ENCODE measurements at places on chromosomes 11 and 22. TPM values are rescaled to one million over a fixed set of nuclear protein-coding genes. Genes with fewer than 3 reads are reported as not detected.

The OR6T1 gene
- not detected for total RNA-seq

The RCOR2 gene
- total RNA-seq, result 2.6 TPM

The NTM gene
- 82.7 TPM for total RNA-seq

The OR52E8 gene
- not detected for total RNA-seq

The SEPTIN3 gene
- total RNA-seq, result 0.42 TPM

The DDX6 gene
- 157 TPM for total RNA-seq

The PPP1R14B gene
- 270 TPM for total RNA-seq

The PCF11 gene
- total RNA-seq, result 66.6 TPM

The ZNF280B gene
- total RNA-seq, result 2.1 TPM

The OR52I1 gene
- not detected for total RNA-seq

The PANX2 gene
- 1.6 TPM for total RNA-seq

The P4HA3 gene
- 6.1 TPM for total RNA-seq

The CCDC87 gene
- total RNA-seq, result 0.39 TPM

The FREY1 gene
- 1.5 TPM for total RNA-seq

The PAX6 gene
- total RNA-seq, result not detected

The TTC17 gene
- 93.7 TPM for total RNA-seq

The CREB3L1 gene
- 78.6 TPM for total RNA-seq

The ABTB2 gene
- 0.89 TPM for total RNA-seq

The TMEM151A gene
- total RNA-seq, result 0.55 TPM

The NAALADL1 gene
- total RNA-seq, result not detected

The TMEM191B gene
- 0.70 TPM for total RNA-seq

The OR8G5 gene
- total RNA-seq, result not detected
